ENCODE measurements at places on chromosomes 12 and 14.

DNA sequence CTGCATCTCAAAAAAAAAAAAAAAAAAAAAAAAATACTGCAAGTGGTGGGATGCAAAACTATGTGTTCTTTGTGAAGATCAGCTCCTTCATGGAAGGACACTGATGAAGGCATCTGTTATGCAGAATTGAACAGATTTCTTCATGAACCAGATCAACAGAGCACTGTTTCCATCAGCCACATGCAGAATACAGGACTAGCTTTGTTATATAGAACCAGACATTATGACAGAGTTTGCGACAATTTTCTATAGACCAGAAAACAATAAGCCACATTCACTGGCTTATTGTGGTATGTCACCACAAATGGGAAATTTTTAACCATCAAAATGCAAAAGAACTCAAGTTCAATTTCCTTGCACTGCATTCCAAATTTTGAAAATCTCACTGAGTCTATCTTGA lies 34.7 kb downstream of the CIT start:
- DNase-seq, result no peak
- no peaks in the 10 kb centered on the region for H3K27me3 ChIP-seq
- no peak overlapping the region for H3K27ac ChIP-seq
- H3K4me1 ChIP-seq, result peaks cover 13% of the 10 kb centered on the region
- H3K36me3 ChIP-seq, result no peaks in the 10 kb centered on the region

DNA sequence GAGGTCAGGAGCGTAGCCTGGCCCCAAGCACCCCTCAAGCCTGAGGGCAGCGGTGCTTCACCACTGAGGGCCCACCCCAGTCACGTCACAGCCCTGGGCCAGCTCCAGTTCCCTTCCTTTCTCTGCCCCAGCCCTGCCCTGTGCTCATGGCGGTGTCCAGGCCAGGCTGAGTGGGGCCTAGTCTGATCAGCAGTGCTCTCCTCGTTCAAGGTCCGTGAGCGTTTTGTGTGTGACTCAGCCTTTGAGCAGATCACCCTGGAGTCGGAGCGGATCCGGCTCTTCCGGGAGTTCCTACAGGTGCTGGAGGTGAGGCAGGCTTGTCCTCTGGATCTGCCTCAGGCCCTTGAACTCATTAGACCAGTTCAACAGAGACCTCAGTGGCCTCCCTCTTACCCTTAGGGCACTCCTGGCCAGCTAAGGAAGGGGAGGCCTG lies 19.0 kb downstream of the PRPF40B start:
- H3K4me1 ChIP-seq, result peaks cover 25% of the 10 kb centered on the region
- H3K36me3 ChIP-seq, result no peaks in the 10 kb centered on the region
- DNase-seq, result no peak
- no peak overlapping the region for H3K4me3 ChIP-seq

- DNase-seq, result no peak
- H3K27ac ChIP-seq, result no peak overlapping the region
- no peak overlapping the region for H3K4me3 ChIP-seq
- no peaks in the 10 kb centered on the region for H3K4me1 ChIP-seq
- no peaks in the 10 kb centered on the region for H3K36me3 ChIP-seq
Measured at GRCh38 chr12:50302686-50303085, 19.4 kb upstream of the LIMA1 start.

- H3K4me3 ChIP-seq, result no peak overlapping the region
- DNase-seq, result no peak
- no peaks in the 10 kb centered on the region for H3K27me3 ChIP-seq
- H3K36me3 ChIP-seq, result no peaks in the 10 kb centered on the region
- H3K27ac ChIP-seq, result no peak overlapping the region
Measured at GRCh38 chr14:20692116-20692751, 3.7 kb downstream of the ANG start.

GRCh38 chr12:15535352-15535781 lies 213.1 kb downstream of the PTPRO start:
- H3K27ac ChIP-seq, result no peak overlapping the region
- no peak overlapping the region for H3K4me3 ChIP-seq
- H3K36me3 ChIP-seq, result no peaks in the 10 kb centered on the region
- no peaks in the 10 kb centered on the region for H3K27me3 ChIP-seq

Measured in B cell (primary cell).